ENCODE measurements at places on chromosomes 16 and 17. TPM values are rescaled to one million over a fixed set of nuclear protein-coding genes. Genes with fewer than 3 reads are reported as not detected.
A peak's percentile ranks its signal among the peaks of the same experiment; 100 is the strongest.

Gene PRKCB
- 12.1 TPM for total RNA-seq

Gene C16orf74
- 7.3 TPM for total RNA-seq

Gene UTS2R
- total RNA-seq: 0.63 TPM

Gene NLRC3
- total RNA-seq: 0.21 TPM

Gene KRTAP4-6
- not detected for total RNA-seq

GRCh38 chr17:66967837-66968543 lies 3.5 kb downstream of the CACNG4 start:
- no peak for DNase-seq

GRCh38 chr16:49127103-49127502 lies 154.5 kb downstream of the CBLN1 start:
- no peak for DNase-seq

GRCh38 chr16:11249233-11250061 lies 6.6 kb downstream of the SOCS1 start:
- no peak for DNase-seq

GRCh38 chr16:82042846-82043245 lies 7.8 kb downstream of the HSD17B2 start:
- DNase-seq: no peak

GRCh38 chr17:27473748-27474609 lies 17.7 kb downstream of the KSR1 start:
- DNase-seq: no peak

DNA sequence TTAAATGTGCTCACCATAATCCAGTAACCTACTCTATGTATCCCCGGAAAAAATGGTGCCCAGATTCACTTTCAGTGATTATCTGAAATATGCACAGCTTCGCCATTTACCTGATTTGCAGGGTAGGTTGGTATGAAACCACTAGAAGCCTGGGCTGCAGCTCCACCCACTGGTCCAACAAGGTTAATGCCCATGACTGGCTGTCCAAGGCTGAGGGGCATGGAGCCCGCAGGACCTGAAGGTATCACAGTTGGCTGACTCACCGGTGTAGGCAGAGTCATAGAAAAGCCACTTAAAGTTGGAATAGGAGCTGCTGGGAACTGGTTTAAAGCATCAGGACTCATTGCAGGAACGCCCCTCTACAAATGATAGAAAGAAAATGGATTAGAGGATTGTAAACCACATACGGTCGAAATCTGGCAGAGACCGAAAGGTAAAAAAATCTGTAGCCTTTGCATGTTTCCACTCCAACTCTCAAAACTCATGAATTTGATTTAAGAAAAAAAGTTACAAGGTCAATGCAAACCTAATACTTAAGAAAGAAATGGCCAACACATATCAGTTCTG lies 38.6 kb downstream of the SYNRG start:
- peak; percentile 60 for DNase-seq

DNA sequence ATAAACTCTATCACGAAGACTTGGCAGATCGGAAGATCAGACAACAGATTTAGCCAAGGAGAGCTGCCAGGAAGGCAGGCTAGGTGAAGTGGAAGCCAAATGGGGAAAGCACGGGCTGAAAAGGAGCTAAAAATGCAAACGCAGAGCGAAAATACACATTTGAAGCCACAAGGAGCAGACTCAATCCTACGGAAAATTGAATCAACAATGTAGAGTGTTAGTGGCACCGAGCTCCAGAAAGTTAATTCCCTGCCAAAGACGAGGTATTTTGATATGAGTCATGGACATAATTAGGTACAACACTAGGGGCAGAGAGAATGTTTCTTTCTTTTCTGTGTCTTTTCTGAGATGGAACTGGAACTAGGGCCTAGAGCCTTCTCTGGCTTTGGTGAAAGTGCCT lies 20.7 kb downstream of the GSG1L start:
- DNase-seq: no peak

GRCh38 chr16:75252946-75253911 lies 1.8 kb upstream of the BCAR1 start:
- DNase-seq: peak; percentile 85

DNA sequence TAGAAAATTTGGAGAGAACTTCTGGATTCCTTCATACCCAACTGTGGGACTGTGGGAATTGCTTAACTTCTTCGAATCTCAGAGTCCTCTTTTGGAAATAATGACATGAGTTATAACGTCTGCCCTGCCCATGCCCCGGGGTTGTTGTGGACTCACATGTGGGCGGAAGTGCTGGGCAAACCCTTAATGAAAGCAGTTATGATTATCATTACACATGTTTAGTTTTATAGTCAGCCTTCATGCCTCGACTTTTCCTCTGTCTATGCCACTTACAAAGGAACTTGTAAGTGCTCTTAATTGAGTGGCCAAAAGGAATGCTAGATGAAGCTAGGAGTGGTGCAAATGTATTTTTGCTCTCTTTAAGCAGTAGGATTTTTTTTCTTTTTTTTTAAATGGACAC lies 3.9 kb downstream of the KRT27 start:
- DNase-seq: no peak
